ENCODE measurements at places on chromosomes 12 and 14.

DNA sequence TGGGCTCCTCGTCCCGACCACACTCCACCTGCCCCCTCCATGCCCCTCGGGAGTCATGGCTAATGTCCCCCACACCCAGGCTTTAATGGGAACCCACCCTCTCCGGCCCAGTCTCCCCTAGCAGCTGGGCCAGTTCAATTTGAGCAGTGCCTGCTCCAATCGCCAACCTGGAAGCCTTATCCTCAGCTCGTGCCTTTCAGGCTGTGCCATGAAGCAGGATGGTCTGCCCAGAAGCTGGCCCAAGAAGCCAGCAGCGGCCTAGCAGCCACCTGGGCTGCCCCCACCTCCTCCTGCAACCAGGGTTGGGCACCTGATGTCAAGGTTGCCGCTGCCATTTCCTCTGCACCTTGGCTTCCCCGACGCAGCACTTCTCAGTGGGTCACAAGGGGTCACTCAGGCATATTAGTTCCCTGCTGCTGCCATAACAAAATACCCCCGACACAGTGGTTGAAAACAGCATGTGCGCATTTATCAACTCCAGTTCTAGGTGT, 2.3 kb upstream of the CLBA1 start:
- no peak for ATAC-seq

DNA sequence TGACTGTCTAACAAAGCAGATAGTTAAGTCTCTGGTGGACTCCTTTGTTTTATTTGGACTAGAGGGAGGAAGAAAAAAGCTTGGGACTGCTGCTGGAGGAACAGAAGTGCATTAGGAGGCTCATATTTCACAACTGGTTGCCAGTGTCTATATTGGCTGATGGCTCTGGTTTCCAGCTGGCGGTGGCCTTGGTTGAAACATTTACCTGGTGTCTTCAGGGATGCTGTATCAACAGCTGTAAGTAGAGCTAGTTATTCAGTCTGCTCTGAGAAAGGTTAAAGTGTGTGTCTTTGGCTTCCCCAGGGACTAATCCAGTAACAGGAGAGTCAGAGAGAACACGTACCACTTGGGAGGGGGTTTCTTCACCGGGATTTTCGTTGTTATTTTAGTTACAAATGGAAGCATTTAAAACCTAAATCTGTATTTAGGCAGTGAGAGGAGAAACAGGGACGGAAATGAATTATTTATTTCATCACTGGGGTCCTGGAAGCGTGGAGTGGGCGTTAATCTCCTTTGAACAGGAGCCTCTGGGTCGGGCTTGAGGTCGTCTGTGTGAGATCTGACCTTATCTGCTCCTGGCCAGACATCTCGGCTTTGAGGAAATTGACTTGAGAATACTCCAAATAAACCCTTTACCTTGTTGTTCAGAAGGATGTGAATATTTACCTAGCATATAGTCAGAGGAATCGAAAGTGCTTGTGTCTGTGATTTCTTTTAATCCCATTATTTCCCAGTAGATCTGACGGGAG, 149.9 kb downstream of the NRXN3 start:
- ATAC-seq, result no peak

DNA sequence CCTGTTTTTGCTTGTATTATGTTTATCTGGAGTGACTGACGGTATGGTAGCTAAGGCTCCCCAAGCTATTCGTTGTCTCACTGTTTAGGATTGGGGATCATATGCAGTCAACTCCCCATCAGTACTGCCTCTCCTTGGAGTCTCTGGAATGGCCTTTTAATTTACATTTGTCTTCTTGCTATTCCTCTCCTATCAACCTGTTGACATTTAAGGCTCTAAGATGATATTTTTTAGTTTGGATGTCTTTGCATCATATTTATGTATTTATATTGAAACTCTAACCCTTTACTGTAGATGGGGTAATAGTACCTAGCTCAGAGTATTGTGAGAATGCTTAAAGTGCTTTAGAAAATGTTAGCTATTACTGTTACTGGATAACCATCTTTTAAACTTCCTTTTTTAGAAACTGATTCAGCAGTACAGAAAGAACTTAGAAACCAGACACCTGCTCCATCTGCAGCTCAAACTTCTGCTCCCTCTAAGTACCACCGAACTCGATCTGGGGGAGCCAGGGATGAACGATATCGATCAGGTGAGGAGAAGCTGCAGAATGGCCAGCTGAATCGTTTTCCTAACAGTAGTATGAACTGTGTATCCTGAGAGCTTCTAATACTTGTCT, 123.5 kb upstream of the ATF1 start:
- no peak for ATAC-seq

GRCh38 chr12:110844551-110845338, 2.0 kb upstream of the CCDC63 start:
- no peak for ATAC-seq

GRCh38 chr14:56170028-56170427, 51.8 kb downstream of the PELI2 start:
- ATAC-seq, result no peak

DNA sequence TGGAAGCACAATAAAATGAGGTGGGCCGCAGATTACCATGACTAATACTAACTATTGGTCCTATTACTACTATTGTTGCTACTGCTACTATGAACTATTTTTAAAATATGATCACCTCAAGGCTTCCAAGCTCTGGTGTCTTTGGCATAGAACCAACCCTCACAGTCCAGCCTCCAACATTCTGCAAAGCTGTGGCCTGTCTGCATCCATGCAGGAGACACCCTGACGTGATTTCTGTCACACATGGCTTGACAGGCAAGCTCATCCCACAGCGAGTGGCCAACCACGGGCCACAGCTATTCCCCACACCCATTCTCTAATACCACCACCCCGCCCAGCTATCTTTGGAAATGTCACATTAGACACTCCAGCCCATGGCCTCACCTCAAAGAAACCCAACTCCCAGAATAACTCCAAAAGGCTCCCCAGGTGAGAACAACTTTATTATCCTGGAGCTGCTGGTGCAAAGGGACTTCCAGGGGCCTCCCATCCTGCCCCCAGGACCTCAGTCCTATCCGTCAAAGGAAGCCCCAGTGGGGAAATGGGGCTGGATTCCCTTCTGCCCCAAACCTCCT, 14.4 kb downstream of the ISCU start:
- no peak for ATAC-seq

GRCh38 chr12:106149096-106149784, 10.5 kb upstream of the NUAK1 start:
- ATAC-seq, result no peak

- no peak for ATAC-seq
Observed at GRCh38 chr14:72303930-72304329, 371.7 kb downstream of the RGS6 start.

GRCh38 chr12:100539202-100539601, 34.3 kb upstream of the GAS2L3 start:
- ATAC-seq, result no peak

GRCh38 chr12:2242816-2243215, 190.0 kb downstream of the CACNA1C start:
- no peak for ATAC-seq

DNA sequence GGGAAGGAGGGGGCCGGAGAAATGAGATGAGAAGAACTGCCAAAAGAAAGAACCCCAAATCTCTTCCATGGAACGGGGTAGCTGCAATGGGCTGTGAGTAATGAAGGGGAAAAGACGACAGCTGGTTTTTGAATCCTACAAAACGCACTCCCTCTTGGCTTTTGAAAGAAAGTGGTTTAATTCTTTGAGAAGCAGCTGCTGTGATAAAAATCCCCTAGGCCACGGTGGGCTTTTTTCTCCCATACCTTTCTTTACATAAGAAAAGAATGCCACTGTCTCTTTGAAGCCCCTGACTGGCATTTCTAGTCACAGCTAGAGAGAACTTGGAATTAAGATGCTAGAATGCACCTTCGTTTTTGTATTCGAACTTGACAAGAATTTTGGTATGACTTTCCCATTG, 486.1 kb downstream of the GLT1D1 start:
- ATAC-seq, result no peak

DNA sequence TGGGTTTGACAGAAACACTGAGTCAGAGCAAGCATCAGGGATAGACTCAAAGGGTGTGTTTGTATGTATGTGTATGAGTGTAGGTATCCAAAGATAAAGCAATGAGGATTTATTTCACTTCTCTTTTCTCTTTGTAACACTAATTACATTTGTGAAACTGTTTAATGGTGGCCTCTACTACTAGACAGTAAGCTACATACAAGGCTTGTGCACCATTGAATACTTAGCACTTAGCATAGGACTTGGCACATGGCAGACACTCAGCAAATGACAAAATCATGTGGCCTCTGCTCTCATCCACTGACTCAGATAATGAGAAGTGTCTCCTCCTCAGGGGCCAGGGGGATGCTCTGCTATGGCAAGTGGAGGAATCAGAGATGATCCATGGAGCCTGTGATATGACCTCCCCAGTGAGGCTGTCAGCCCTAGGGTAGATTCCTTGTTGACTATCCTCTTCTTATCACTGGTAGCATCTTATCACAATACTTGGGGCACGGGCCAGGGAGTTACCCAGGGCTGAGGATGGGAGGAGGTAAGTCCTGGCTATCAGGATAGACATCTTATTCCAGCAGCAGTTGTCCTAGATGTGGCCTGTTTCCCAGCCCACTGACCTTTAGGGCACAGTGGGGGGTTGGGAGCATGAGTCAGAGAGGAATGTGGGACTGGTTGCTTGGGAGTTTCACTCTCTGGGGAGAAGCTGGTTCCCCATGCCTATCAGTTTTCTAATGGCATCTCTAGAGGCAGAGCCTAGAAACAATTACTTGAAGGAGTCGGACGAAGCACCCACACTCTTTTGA, 71.2 kb upstream of the HOXC13 start:
- no peak for ATAC-seq

DNA sequence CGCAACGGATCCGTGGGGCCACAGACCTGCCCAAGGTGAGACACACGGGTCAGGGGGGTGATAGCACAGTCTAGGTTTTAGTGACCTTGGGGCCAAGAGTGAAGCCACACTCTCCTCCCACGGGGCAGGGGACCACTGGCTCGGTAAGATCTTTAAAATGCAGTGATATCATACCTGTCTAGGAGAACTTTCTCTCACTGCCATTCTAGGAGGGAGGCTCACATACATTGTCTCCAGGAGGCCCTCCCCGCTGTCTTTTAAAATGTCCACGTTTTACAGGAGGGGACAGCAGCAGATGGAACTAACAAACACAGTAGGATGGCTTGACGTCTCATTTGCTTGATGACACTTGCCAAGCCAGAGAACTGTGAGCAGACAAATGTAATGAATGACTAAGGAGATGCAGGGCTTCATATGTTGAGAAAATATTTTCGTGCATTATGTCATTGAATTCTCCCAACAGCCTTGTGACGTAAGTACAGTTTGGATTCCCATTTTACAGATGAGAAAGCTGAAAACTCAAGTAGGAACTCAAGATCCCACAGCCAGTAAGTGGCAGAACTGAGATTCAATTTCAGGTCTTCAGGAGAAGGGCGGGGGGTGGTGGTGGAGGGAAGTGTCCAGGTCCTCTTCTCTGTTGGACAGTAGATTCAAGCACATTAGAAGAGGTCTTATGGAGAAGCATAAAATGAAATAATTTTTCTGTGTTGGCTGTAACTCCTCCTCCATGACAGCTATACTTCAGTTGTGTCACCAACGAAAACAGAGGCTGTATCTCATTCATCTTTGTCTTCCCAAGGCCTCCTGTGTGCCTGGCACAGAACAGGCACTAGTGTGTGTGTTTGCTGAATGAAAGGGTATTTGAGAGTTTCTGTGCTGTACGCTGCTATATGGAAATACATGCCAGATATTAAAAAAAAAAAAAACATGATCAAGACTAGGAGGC, 2.1 kb downstream of the VASH1 start:
- no peak for ATAC-seq

DNA sequence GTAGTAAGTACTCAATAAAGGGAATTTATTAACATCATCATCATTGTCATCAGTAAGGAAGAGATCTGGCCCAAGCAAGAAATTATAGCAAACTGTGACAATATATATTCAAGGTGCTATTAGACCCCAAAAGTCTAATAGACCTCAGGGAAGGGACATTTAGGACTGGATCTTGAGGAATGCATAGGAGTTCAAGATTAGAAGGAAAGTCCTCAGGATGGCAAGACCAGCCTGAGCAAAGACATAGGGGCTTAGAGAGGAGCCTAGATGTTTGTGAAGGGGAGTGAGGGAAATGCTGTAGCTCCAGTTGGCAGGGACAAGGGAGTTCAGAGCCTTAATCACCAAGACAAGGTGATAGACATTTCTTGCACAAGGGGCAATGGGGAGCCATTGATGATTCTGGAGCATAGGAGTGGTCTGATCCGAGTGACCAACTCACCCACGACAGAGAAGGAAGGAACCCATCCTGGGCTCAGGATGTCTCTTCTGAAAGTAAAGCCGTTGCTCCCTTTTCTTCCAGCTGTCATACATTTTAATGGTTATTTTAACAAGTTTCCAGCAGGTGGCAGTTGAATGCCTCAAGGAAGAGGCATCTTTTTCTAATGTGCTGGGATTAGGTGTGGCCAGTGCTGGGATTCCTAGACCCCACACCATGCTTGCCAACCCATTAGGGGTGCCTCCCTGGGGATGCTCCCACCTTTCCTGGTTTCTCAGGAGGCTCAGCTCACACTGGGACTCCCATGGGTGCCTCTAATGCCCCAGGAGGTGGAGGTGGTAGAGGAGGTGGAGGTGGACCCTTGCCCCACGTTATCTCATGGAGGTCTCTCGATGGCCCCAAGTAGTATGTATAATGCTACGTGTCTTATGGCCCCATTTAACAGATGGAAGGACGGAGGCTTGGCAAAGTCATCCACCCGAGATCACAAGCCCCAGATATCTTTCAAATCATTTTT, 37.8 kb downstream of the PHETA1 start:
- ATAC-seq, result no peak

GRCh38 chr12:103518899-103519298, 23.1 kb upstream of the C12orf42 start:
- no peak for ATAC-seq

DNA sequence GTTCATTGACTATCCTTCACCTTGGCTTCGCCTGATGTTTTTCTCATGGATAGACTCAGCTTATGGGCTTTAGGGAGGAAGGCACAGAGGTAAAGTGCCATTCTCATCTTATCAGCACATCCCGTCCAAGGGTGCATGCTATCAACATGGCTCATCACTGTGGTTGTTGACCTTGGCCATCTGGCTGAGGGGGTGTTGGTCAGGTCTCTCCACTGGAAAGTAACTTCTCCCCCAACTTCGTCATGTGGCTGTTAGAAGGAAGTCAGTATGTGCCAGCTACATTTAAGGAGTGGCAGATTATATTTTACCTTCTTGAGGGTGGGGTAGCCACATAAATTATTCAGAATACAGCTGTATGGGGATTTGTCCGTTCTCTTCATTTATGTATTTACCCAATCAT, 68.9 kb downstream of the EML1 start:
- ATAC-seq, result no peak

GRCh38 chr14:66680216-66680615, 172.3 kb downstream of the GPHN start:
- no peak for ATAC-seq

GRCh38 chr12:121750507-121750955, 38.0 kb downstream of the TMEM120B start:
- ATAC-seq, result no peak

DNA sequence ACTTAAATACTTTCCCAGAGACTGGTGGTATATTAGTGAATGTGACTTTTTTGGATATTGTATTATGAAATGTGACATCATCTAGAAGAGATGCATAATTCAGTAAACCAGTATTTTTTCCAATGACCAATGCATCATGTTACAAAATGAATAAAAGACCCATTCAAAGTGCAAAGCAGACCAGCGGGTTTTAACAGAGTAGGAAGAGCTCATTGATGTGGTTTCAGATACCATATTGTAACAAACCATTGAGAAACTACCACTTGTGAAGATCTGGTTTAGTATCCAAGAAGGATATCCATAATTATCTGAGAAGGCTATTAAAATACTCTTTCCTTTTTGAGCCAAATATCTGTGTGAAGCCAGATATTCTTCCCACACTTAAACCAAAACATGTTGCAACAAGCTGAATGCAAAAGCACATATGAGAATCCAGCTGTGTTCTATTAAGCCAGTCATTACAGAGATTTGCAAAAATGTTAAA, 47.7 kb downstream of the MVK start:
- no peak for ATAC-seq
